Retina (tissue), 1 donor: ENCODE measurements at places on chromosomes 13 and 19.

GRCh38 chr13:69828527-69828926 is 279.1 kb upstream of the ATXN8OS start:
- no peak for DNase-seq

- DNase-seq, result no peak
Observed at GRCh38 chr19:42176649-42176989, 40.9 kb downstream of the DEDD2 start.

GRCh38 chr13:99269627-99270241 is 11.6 kb upstream of the GPR18 start:
- DNase-seq, result no peak

DNA sequence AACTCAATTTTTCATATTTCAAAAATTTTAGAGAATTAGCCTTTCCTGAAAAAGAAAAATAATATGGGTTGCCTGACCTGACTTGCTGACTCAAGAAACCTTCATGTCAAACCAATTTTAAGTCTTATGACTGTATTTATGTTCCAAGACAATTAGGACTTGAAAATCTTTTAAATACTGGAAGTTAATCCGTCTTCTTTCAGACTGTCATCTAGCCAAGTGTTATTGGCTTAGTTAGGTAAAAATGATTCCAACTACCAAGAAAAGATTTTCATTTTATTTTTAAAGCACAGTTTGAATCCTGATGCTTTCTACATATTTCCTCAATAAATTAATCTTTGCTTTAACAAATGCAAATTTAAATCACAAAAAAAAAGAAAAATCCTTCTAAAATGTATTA is 337.6 kb downstream of the SLITRK6 start:
- no peak for DNase-seq

DNA sequence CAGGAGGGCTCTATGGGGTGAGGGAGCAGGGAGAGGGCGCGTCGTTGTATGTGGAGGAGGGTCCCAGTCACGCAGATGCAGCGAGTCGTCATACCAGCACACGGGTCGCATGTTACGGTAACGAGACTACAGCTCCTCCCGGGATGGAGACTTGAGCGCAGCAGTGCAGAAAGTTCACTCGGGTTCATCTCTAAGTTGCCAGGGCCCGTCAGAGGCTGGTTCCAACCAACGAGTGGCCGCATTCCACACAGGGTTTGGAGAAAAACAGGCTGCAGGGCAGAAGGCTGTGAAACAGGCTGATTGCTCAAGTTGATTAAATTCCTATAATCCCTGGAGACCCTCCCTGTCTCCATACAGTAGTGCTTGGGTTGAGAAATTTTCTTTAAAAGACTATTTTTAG is 21.9 kb upstream of the TTYH1 start:
- no peak for DNase-seq
